ENCODE measurements at places on chromosomes 1 and 21. TPM values are rescaled to one million over a fixed set of nuclear protein-coding genes. Genes with fewer than 3 reads are reported as not detected.

DNA sequence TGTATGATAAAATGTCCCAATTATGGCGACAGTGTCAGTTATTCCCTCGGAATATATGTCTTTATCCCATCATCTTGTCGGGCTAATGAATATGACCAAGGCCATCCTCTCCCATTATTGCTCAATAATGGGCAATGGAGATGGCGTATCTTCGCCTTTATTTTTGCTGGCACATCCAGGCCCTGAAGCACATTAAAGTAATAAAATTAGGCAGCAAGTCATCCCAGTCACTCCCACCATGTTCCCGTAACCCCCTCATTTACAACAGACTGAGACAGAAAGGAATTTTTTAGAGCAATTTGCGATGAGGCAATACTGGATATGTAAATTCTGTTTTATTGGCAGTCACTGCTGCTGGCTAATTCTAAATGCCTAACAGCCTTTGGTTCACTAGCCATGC is 35.3 kb downstream of the CLIC6 start:
- H3K4me3 ChIP-seq: no peak overlapping the region
- no peak for DNase-seq
- peaks cover 9% of the 10 kb centered on the region for H3K4me1 ChIP-seq
- no peak overlapping the region for H3K27ac ChIP-seq
- H3K27me3 ChIP-seq: peaks cover 10% of the 10 kb centered on the region
- H3K36me3 ChIP-seq: no peaks in the 10 kb centered on the region

DNA sequence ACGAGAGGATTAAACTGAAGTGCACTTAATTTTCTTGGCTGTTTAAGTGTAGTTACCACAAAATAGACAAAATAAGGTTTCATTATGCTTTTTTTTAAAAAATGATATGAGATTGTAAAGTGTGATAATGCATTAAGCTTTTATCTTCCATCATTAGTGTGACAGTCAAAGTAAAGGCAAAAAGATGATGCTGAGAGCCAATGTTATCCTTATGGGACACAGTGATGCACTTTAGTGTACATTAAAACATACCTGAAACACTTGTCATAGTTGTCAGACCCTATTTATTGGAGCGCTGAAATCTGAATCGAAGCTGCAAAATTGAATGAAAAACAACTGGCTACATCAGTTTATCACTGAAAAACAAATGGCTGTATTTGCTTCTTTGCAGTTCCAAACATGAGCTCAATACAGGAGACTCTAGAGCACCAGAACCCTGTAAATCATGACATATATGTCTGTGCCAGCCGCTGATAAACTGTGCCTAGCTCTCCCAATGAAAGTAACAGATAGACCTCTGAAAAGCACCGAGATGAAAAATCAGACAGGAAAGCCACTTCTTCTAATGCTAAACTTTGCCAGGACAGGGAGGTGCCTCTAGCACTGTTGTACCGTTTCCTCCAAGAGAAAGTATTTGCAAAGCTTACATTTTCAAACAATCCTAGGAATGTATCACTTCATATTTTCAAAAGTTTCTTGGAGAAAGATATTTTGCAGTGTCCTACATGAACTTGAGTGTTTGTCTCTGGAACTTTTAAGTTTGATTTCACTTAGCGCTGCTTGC is 120.7 kb upstream of the TMPRSS15 start:
- H3K4me1 ChIP-seq: no peaks in the 10 kb centered on the region
- no peaks in the 10 kb centered on the region for H3K27me3 ChIP-seq
- H3K36me3 ChIP-seq: no peaks in the 10 kb centered on the region
- H3K27ac ChIP-seq: no peak overlapping the region
- peak; percentile 63 for DNase-seq
- H3K4me3 ChIP-seq: no peak overlapping the region

The FAM177B gene
- total RNA-seq: 0.18 TPM

DNA sequence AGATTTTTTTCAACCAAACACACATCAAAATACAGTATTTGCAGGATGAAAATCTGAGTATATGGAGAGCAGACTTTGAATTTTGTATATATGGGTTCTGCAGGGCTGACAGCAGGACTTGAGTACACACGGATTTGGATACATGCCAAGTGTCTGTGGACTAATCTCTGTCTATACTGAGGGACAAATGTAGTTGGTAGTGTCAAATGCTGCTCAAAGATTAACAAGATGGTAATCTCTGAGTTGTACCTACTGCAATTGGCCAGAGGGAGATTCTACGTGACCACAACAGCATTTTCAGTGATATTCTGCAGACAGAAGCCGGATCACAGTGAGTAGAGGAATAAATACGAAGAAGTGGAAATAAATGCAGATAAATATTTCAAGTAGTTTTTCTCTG is 43.4 kb downstream of the SHCBP1L start:
- H3K36me3 ChIP-seq: no peaks in the 10 kb centered on the region
- no peak overlapping the region for H3K27ac ChIP-seq
- no peaks in the 10 kb centered on the region for H3K4me1 ChIP-seq
- no peak for DNase-seq
- no peaks in the 10 kb centered on the region for H3K27me3 ChIP-seq

- no peaks in the 10 kb centered on the region for H3K36me3 ChIP-seq
- H3K27me3 ChIP-seq: no peaks in the 10 kb centered on the region
- no peak overlapping the region for H3K27ac ChIP-seq
- no peaks in the 10 kb centered on the region for H3K4me1 ChIP-seq
Observed at GRCh38 chr1:66521721-66522365, 12.1 kb upstream of the SGIP1 start.

- H3K27ac ChIP-seq: peak overlapping the region; percentile 55
- H3K4me1 ChIP-seq: peaks cover 11% of the 10 kb centered on the region
- H3K36me3 ChIP-seq: no peaks in the 10 kb centered on the region
- DNase-seq: peak; percentile 84
Observed at GRCh38 chr1:53896635-53897229, 2.7 kb downstream of the DIO1 start.

The OR1C1 gene
- not detected for total RNA-seq

The MANEAL gene
- total RNA-seq: 2.7 TPM

The BEND5 gene
- total RNA-seq: 11.8 TPM

- no peak for DNase-seq
- no peak overlapping the region for H3K27ac ChIP-seq
- H3K27me3 ChIP-seq: no peaks in the 10 kb centered on the region
- no peak overlapping the region for H3K4me3 ChIP-seq
Observed at GRCh38 chr1:200128944-200129879, 101.7 kb downstream of the NR5A2 start.

- H3K36me3 ChIP-seq: no peaks in the 10 kb centered on the region
- H3K27ac ChIP-seq: no peak overlapping the region
- H3K4me3 ChIP-seq: no peak overlapping the region
- no peaks in the 10 kb centered on the region for H3K27me3 ChIP-seq
Observed at GRCh38 chr1:179760521-179760920, 17.4 kb downstream of the FAM163A start.

The LAMB3 gene
- total RNA-seq: 0.66 TPM

DNA sequence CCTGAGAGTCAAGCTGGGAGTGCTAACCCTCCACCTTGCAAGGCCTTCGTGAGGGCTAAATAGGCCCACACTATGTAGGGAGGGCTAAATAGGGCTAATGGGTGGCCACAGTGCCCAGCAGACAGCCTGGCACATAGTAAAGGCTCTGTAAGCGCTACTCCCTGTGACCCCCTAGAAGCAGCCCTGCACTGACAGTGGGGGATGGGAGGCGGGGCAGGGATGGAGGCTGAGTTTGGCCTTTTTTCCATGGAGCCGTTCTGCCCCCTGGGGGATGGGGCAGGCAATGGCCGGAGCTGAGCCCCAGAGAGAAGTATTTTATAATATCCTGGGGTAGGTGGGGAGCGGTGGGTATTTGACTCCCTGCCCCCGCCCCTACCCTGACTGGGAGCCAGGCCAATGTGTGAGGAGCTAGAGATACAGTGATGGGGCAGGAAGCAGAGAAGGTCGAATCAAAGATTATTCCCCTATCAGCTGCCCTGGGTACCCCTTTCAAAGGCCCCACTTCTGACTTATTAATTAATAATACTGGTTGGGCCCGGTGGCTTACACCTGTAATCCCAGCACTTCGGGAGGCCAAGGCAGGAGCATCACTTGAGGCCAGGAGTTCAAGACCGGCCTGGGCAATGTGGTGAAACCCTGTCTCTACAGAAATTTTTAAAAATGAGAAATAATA is 42.3 kb downstream of the LACTBL1 start:
- H3K36me3 ChIP-seq: no peaks in the 10 kb centered on the region
- H3K27ac ChIP-seq: no peak overlapping the region
- no peaks in the 10 kb centered on the region for H3K4me1 ChIP-seq

GRCh38 chr1:212922016-212922415 is 28.3 kb upstream of the VASH2 start:
- peaks cover 17% of the 10 kb centered on the region for H3K4me1 ChIP-seq
- H3K36me3 ChIP-seq: no peaks in the 10 kb centered on the region
- H3K4me3 ChIP-seq: no peak overlapping the region

The LAD1 gene
- 5.1 TPM for total RNA-seq

The PIGV gene
- total RNA-seq: 6.8 TPM

- H3K27ac ChIP-seq: no peak overlapping the region
- H3K4me3 ChIP-seq: no peak overlapping the region
- peaks cover 7% of the 10 kb centered on the region for H3K4me1 ChIP-seq
- no peaks in the 10 kb centered on the region for H3K27me3 ChIP-seq
- DNase-seq: no peak
Observed at GRCh38 chr1:243470502-243470901, 214.7 kb downstream of the SDCCAG8 start.

DNA sequence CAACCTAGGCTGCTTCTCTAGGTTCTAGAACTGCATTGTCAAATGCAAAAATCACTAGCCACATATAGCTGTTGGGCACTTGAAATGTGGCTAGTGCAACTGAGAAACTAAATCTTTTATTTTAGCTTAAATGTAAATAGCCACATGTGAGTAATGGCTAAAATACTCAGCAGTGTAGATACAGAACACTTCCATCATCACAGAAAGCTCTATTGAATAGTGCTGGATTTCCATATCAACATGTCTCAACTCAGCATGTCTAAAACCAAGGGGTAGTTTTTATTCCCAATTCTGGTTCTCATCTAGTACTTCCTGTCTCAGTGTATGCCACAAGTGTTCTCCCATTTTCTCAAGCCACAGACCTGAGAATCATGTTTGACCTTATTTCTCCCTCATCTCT is 7.5 kb upstream of the TP53BP2 start:
- no peak overlapping the region for H3K27ac ChIP-seq
- no peaks in the 10 kb centered on the region for H3K4me1 ChIP-seq
- H3K27me3 ChIP-seq: no peaks in the 10 kb centered on the region

The USP48 gene
- 29.3 TPM for total RNA-seq

DNA sequence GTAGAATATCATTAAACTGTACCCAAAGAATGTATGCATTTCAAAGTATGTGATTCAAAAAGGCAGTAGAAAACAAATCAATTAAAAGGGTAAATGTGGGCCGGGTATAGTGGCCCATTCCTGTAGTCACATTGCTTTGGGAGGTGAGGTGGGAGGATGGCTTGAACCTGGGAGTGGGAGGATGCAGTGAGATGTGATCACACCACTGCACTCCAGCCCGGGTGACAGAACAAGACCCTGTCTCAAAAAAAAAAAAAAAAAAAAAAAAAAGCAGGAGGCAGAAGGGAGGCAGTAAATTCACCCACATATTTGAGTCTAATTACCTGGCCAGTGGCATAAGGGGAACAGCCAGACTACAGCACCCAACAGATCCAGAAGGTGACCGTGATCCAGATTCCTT is 17.9 kb upstream of the PRSS38 start:
- DNase-seq: no peak
- no peaks in the 10 kb centered on the region for H3K36me3 ChIP-seq
- no peaks in the 10 kb centered on the region for H3K27me3 ChIP-seq
- H3K27ac ChIP-seq: no peak overlapping the region
- no peak overlapping the region for H3K4me3 ChIP-seq
- H3K4me1 ChIP-seq: peaks cover 28% of the 10 kb centered on the region

The PRKAA2 gene
- total RNA-seq: 27.5 TPM

The AJAP1 gene
- 0.58 TPM for total RNA-seq

The INSRR gene
- 0.18 TPM for total RNA-seq

The SMPDL3B gene
- 0.09 TPM for total RNA-seq

- no peak for DNase-seq
- no peaks in the 10 kb centered on the region for H3K27me3 ChIP-seq
- no peak overlapping the region for H3K4me3 ChIP-seq
- peaks cover 49% of the 10 kb centered on the region for H3K36me3 ChIP-seq
- H3K27ac ChIP-seq: peak overlapping the region; percentile 74
- H3K4me1 ChIP-seq: peaks cover 12% of the 10 kb centered on the region
Observed at GRCh38 chr1:153804112-153804511, 28.9 kb downstream of the SLC27A3 start.

DNA sequence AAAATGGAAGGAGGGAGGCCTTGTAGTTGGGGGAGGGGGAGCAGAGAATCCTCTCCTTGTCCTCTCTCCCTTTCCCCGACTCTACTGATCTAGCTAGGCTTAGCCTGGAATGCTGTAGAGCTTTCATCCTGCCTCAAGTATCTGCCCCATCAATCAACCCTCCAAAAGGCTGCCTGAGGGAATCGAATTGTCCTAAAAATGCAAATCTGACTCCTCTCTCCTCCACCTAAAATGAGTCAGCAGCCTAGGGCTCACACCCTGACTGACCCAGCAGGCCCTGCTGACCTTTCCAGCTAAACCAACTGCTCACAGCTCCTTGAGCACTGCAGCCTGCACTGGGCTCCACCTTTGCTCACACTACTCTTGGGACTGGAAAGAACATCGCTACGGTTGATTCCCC is 2.8 kb downstream of the HPDL start:
- peaks cover 49% of the 10 kb centered on the region for H3K36me3 ChIP-seq
- H3K27ac ChIP-seq: no peak overlapping the region
- peaks cover 2% of the 10 kb centered on the region for H3K27me3 ChIP-seq
- H3K4me1 ChIP-seq: peaks cover 28% of the 10 kb centered on the region

- H3K4me3 ChIP-seq: no peak overlapping the region
- no peaks in the 10 kb centered on the region for H3K4me1 ChIP-seq
- H3K36me3 ChIP-seq: no peaks in the 10 kb centered on the region
- H3K27ac ChIP-seq: peak overlapping the region; percentile 38
Observed at GRCh38 chr1:165063181-165063965, 293.1 kb downstream of the LMX1A start.

The TAL1 gene
- total RNA-seq: 3.0 TPM

The PPOX gene
- 22.4 TPM for total RNA-seq

- no peaks in the 10 kb centered on the region for H3K36me3 ChIP-seq
- no peaks in the 10 kb centered on the region for H3K27me3 ChIP-seq
- no peak overlapping the region for H3K4me3 ChIP-seq
- H3K27ac ChIP-seq: no peak overlapping the region
Observed at GRCh38 chr1:115251340-115251748, 86.7 kb downstream of the NGF start.

The INKA2 gene
- 37.7 TPM for total RNA-seq

DNA sequence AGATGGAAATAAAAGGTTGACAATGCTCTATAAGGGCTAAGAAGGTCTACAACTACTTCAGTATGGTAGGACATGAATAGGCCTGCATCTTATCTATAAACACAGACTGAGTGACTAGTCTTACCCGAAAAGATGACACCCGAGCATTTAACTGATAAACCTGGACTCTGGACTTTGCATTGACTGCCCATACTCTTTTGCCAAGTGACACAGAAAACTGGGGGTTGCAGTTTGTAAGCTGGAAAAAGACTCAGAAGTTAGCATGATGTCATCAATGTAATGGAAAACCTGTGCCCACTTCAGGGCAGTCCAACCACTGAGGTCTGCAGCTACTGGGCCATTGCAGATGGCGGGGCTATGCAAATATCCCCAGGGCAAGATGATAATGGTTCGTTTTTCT is 258.3 kb upstream of the NEGR1 start:
- no peaks in the 10 kb centered on the region for H3K27me3 ChIP-seq
- H3K36me3 ChIP-seq: no peaks in the 10 kb centered on the region
- H3K4me3 ChIP-seq: no peak overlapping the region
- no peak overlapping the region for H3K27ac ChIP-seq
